ENCODE measurements at places on chromosomes 12 and 14. TPM values are rescaled to one million over a fixed set of nuclear protein-coding genes. Genes with fewer than 3 reads are reported as not detected.
A peak's percentile ranks its signal among the peaks of the same experiment; 100 is the strongest.

DNA sequence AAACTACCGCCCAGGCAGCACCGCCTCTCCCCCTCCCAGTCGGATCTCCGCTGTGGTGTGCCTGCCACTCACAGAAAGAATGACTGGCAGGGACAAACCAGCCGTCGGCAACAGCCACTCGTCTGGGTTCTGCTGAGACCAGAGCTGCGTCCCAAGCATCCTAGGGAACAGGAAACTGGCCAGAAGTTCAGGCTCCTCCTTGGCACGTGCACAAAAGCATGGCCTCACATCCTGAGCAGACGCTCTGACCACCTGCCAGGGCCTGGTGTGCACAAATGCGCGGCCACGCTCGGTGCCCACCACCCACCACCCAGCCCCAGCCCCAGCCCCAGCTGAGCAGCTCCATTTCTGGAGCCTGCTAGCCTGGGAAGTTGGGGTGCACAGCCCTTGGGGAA lies 214.8 kb downstream of the DPF3 start:
- H3K36me3 ChIP-seq = no peaks in the 10 kb centered on the region
- H3K27ac ChIP-seq = peak overlapping the region; percentile 63
- no peak overlapping the region for H3K4me3 ChIP-seq
- H3K4me1 ChIP-seq = no peaks in the 10 kb centered on the region
- no peak for DNase-seq
- no peaks in the 10 kb centered on the region for H3K27me3 ChIP-seq

DNA sequence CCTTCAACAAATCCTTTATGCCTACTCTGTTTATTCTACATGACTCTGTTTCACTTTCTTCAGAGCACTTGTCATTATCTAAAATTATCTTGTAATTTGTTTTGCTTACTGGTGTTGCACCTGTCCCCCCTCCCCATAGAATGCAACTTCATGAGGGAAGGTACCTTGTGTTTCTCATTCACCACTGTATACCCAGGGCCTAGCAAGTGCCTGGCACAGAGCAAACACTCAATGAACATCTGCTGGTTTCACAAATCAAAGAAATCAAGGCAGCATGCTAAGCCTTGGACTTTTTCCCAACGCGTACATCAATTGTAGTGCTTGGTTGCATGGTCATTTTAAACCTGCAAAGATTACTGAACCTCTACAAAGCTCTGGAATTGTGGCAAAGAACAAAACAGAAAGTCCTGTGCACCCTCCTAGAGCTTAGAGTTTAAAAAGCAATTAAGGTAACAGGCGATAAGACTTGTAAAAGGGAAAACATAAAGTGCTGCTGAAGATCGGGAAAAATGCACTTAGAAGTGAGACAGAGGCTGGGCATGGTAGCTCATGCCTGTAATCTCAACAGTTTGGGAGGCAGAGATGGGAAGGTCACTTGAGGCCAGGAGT lies 479.1 kb downstream of the MED13L start:
- H3K4me3 ChIP-seq = no peak overlapping the region
- no peaks in the 10 kb centered on the region for H3K36me3 ChIP-seq
- no peaks in the 10 kb centered on the region for H3K27me3 ChIP-seq
- H3K27ac ChIP-seq = no peak overlapping the region
- no peak for DNase-seq

The ALDH1L2 gene
- total RNA-seq = 0.54 TPM

DNA sequence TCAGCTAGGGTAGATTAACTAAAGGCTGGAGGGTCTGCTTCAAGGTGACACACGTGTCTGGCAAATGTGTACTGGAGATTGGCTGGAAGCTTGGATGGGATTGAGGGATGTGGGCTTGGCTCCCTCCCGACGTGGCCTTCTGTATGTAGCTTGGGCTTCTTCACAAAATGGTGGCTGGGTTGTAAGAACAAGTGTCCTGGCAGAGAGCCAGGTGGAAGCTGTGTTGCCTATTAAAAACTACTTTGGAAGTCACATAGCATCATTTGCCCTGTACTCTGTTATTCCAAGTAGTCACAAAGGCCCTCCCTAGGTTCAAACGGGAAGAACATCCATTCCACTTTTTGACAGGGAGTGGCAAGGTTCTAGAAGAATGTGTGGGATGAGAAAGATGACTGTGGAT lies 174.1 kb upstream of the PRICKLE1 start:
- no peak overlapping the region for H3K4me3 ChIP-seq
- no peak for DNase-seq
- H3K36me3 ChIP-seq = no peaks in the 10 kb centered on the region

GRCh38 chr12:113239288-113239771 lies 18.1 kb downstream of the TPCN1 start:
- H3K4me3 ChIP-seq = no peak overlapping the region
- H3K4me1 ChIP-seq = no peaks in the 10 kb centered on the region
- H3K36me3 ChIP-seq = no peaks in the 10 kb centered on the region
- H3K27ac ChIP-seq = no peak overlapping the region
- peak; percentile 60 for DNase-seq
- peaks cover 6% of the 10 kb centered on the region for H3K27me3 ChIP-seq

The KLHL33 gene
- total RNA-seq = 0.13 TPM

The PTGES3 gene
- total RNA-seq = 320 TPM

DNA sequence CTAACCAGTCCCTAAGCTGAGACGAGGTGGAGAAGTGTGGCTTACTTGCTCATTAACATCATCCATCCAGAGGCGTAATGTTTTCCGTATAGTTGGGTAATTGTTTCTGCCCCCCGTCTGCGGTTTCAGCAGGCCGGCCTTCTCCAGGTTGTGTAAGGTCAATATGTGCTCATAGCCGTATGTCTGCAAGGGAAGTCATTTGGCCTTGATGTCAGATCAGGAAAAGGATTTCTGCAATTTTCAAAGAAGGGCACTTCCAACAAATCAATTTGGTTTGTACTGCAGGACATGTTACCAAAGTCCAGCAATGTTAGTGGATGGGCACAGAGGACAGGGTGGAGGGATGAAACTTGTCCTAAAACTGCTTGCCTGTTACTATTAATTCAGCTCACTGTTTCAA lies 9.9 kb upstream of the DIABLO start:
- no peaks in the 10 kb centered on the region for H3K4me1 ChIP-seq
- peaks cover 77% of the 10 kb centered on the region for H3K36me3 ChIP-seq
- no peak overlapping the region for H3K4me3 ChIP-seq
- DNase-seq = no peak
- no peak overlapping the region for H3K27ac ChIP-seq
- H3K27me3 ChIP-seq = no peaks in the 10 kb centered on the region

DNA sequence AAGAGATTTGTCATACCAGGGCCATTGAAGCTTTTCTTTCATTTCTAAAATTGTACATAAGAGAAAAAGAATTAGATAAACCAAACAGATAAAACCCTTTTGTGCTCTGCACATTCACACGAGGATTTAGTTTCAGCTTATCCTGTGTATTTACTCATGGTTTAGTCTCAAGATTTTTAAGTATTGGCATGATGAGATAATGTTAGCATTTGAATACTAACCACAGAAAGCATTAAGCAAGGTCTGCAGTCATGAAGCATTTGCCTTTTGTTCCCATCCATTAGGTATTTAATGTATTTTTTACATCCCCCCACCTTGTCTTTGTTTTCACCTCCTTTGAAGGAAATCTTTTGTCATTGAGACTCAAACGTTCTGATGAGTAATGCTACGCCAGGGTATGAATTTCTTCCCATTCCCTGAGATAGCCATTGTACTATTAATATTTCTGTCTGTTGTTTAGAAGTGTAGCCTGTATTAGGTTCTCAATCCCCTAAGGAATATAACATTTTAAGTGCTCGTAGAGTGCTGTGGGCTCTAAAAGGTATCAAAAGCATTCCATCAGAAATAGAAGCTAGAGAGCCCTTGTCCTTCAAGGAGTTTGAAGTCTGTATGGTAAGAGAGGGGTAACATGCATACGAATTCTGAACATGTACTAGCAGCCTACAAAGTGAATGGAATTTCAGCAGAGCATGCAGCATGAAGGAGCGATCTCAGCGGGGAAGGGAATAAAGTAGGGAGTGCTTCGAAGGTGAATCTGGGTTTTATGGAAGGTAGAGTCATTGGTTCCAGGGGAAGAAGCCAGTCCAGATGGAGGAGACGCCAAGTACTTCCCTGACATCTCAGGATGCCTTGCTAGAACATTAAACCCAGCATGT lies 22.3 kb downstream of the CRADD start:
- H3K4me3 ChIP-seq = no peak overlapping the region
- peaks cover 24% of the 10 kb centered on the region for H3K4me1 ChIP-seq
- DNase-seq = peak; percentile 59
- no peak overlapping the region for H3K27ac ChIP-seq
- no peaks in the 10 kb centered on the region for H3K36me3 ChIP-seq
- no peaks in the 10 kb centered on the region for H3K27me3 ChIP-seq

The IL22 gene
- total RNA-seq = not detected

GRCh38 chr14:53043027-53043581 lies 92.3 kb upstream of the FERMT2 start:
- H3K36me3 ChIP-seq = peaks cover 84% of the 10 kb centered on the region
- no peaks in the 10 kb centered on the region for H3K4me1 ChIP-seq
- no peak overlapping the region for H3K4me3 ChIP-seq
- H3K27me3 ChIP-seq = no peaks in the 10 kb centered on the region

The CD163 gene
- total RNA-seq = 2.8 TPM

The LTB4R2 gene
- total RNA-seq = 7.4 TPM

DNA sequence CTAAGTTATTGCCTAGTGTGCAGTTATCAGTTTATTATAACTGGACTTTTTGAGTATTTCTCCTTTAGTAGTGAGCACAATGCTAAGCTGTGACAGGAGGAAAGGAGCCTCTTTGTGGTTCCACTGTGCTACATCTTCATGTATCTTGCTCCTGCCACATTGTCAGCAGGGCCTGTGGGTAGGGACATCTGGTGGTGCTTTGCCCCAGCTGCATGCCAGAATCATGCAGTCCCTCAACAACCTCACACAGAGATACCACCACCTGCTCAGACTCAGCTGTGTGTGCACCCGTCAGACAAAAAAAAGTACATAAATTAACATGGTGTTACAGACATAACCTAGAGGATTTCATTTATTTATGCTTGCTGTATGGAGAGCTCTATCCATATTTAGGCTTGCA lies 51.1 kb downstream of the MIS18BP1 start:
- H3K4me1 ChIP-seq = no peaks in the 10 kb centered on the region
- peaks cover 56% of the 10 kb centered on the region for H3K36me3 ChIP-seq
- H3K4me3 ChIP-seq = no peak overlapping the region

- no peak for DNase-seq
- no peak overlapping the region for H3K4me3 ChIP-seq
- H3K4me1 ChIP-seq = peaks cover 4% of the 10 kb centered on the region
- no peaks in the 10 kb centered on the region for H3K27me3 ChIP-seq
- no peak overlapping the region for H3K27ac ChIP-seq
- no peaks in the 10 kb centered on the region for H3K36me3 ChIP-seq
Observed at GRCh38 chr12:120010661-120011230, 21.7 kb downstream of the BICDL1 start.

DNA sequence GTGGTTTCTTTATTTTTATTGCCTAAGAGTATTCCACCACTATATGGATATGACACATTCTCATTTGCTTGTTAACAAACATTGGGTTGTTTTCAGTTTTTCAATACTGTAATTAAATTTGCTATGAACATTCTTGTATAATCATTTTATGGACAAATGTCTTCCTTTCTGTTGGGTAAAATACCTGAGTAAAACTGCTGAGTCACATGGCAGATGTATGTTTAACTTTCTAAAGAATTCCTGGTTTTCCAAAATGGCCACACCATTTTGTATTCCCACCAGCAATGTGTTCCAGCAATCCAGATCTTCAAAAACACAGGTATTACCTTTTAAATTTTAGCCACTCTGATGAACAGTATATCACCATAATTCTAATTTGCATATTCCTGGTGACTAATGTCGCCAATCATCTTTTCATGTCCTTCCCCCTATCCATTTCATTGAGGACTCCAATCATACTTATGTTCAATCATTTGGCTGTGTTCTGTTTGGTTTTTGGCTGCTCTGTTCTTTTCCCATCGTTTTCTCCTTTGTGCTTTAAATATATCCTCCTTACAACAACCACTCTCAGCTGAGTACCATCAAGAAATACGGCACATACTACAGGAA lies 36.0 kb downstream of the CDK17 start:
- no peak for DNase-seq
- no peaks in the 10 kb centered on the region for H3K36me3 ChIP-seq
- no peaks in the 10 kb centered on the region for H3K27me3 ChIP-seq
- H3K27ac ChIP-seq = no peak overlapping the region

GRCh38 chr12:68376901-68377300 lies 44.7 kb upstream of the MDM1 start:
- no peaks in the 10 kb centered on the region for H3K36me3 ChIP-seq
- H3K4me3 ChIP-seq = no peak overlapping the region
- H3K27ac ChIP-seq = no peak overlapping the region
- no peak for DNase-seq

- peaks cover 43% of the 10 kb centered on the region for H3K27me3 ChIP-seq
- peak overlapping the region; percentile 77 for H3K4me3 ChIP-seq
- no peak overlapping the region for H3K27ac ChIP-seq
- DNase-seq = peak; percentile 94
- H3K36me3 ChIP-seq = no peaks in the 10 kb centered on the region
Observed at GRCh38 chr12:6199531-6200255, 507 bp upstream of the CD9 start.

The SLC25A21 gene
- 1.9 TPM for total RNA-seq

DNA sequence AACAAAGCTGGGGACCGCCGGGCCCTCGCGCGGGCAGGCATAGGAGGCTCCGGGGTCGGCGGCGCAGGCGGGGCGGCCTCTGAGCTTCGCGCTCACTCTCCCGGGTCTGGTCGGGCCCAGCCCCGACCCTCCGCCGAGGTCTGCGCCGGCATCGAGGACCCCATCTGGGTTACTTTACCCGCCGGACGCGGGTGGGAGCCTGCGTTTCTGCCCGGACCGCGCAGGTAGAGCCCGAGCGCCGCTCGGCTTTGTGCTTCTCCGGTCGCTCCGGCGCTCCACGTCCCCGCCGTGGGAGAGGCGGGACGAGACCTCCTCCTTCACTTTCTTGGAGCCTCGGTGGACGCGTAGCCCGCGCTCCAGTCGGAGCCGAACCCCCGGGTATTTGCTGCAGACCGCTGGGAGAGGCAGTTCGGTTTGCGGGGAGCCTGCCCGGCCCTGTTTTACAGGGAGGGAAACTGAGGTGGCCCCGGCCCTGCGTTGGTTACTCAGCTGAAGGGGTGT lies 63.2 kb downstream of the FBXL14 start:
- peak; percentile 81 for DNase-seq
- no peaks in the 10 kb centered on the region for H3K4me1 ChIP-seq
- no peak overlapping the region for H3K27ac ChIP-seq
- H3K27me3 ChIP-seq = peaks cover 81% of the 10 kb centered on the region
- H3K36me3 ChIP-seq = no peaks in the 10 kb centered on the region

DNA sequence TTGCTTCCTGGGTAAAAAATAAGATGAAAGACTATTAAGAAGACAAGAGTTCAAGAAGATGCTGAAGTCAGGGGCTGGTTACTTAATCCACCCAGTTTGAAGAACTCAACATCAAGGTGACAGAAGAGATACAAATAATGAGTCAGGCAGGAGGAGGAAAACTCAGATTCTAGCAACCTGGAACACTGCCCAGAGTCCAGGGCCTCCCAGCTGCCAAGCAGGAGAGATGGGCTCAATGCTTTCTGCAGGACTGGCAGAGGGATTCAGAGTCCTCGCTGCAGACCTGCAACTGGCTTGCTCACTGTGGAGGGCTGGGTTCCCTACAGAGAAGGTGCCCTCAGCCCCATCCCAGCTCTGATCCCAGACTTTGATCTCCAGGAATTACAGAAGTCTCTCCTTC lies 28.6 kb upstream of the CEBPE start:
- H3K4me1 ChIP-seq = peaks cover 4% of the 10 kb centered on the region
- DNase-seq = no peak
- H3K27me3 ChIP-seq = peaks cover 26% of the 10 kb centered on the region
- H3K4me3 ChIP-seq = no peak overlapping the region
- no peak overlapping the region for H3K27ac ChIP-seq
- no peaks in the 10 kb centered on the region for H3K36me3 ChIP-seq

The NFE2 gene
- total RNA-seq = 2.7 TPM
